ENCODE measurements at places on chromosomes 1 and 21. TPM values are rescaled to one million over a fixed set of nuclear protein-coding genes. Genes with fewer than 3 reads are reported as not detected.

Gene IL6R
- total RNA-seq, result 0.66 TPM

GRCh38 chr1:214603819-214604252 is 841 bp downstream of the CENPF start:
- peaks cover 24% of the 10 kb centered on the region for H3K4me1 ChIP-seq
- no peak for DNase-seq
- H3K27me3 ChIP-seq, result no peaks in the 10 kb centered on the region
- peak overlapping the region; percentile 92 for H3K4me3 ChIP-seq

GRCh38 chr1:33232716-33233115 is 23.6 kb upstream of the ZNF362 start:
- no peaks in the 10 kb centered on the region for H3K36me3 ChIP-seq
- peaks cover 17% of the 10 kb centered on the region for H3K4me1 ChIP-seq
- H3K4me3 ChIP-seq, result no peak overlapping the region
- no peak for DNase-seq

Gene URB1
- 17.5 TPM for total RNA-seq

Gene TLR5
- 0.80 TPM for total RNA-seq

Gene GNG4
- total RNA-seq, result 4.7 TPM

DNA sequence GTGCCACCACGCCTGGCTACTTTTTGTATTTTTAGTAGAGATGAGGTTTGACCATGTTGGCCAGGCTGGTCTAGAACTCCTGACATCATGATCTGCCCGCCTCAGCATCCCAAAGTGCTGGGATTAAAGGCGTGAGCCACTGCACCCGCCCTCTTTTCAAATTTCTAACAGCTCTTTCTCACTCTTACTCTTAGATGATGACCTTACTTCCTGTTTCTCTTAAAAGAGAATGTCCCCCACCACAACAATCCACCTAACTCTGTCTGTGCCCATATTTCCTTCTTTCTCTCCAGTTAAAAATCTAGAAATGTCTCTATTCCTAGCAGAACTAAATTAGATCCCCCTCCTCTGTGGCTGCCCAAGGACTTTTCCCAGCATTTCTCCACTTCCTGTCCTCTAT is 46.6 kb upstream of the RGS2 start:
- no peak overlapping the region for H3K4me3 ChIP-seq
- DNase-seq, result no peak
- peak overlapping the region; percentile 1 for H3K27ac ChIP-seq
- H3K36me3 ChIP-seq, result peaks cover 1% of the 10 kb centered on the region
- H3K4me1 ChIP-seq, result peaks cover 10% of the 10 kb centered on the region

- H3K36me3 ChIP-seq, result peaks cover 3% of the 10 kb centered on the region
- peaks cover 30% of the 10 kb centered on the region for H3K4me1 ChIP-seq
- no peak overlapping the region for H3K4me3 ChIP-seq
- H3K27ac ChIP-seq, result no peak overlapping the region
These were observed 110.1 kb upstream of the RUNX3 start for GRCh38 chr1:25040122-25040685.

DNA sequence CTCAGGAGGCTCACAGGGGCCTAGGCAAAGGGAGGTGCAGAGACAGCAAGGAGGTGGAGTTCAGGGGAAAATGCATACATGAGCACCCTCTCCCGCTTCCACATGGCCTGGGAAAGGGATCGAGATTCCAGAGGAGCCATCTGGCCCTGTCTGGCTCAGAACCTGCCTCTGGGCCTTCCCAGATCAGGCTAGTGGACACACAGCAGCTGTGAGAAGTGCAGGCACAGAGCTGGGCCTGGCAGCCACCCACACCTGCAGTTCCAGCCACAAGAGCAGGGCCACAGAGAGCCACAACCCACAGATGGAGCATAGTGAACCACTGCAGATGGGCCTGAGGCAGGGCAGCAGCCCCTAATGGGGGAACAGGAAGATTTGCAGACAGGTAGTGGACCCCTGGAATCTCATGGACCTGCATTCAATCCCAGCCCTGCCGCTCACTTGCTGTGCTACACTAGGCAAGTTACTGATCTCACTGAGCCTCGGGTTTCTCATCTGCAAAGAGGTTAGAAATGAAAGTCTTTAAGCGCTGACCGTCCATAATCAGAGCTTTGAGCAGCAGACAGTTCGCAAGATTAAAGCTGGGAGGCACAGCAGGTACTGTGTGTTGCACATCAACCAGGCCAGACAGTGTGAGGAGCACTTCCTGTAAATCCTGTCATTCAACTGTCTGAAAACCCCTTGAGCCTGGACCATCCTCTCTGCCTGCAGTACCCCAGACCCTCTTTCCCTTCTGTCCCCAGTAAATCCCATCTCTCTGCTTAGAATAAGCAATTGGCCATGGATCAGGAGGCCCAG is 58.0 kb downstream of the MATN1 start:
- H3K4me1 ChIP-seq, result no peaks in the 10 kb centered on the region
- H3K36me3 ChIP-seq, result no peaks in the 10 kb centered on the region
- no peak overlapping the region for H3K4me3 ChIP-seq
- H3K27me3 ChIP-seq, result no peaks in the 10 kb centered on the region
- H3K27ac ChIP-seq, result no peak overlapping the region

Gene OR2M2
- total RNA-seq, result not detected

- peaks cover 14% of the 10 kb centered on the region for H3K36me3 ChIP-seq
- H3K27ac ChIP-seq, result no peak overlapping the region
- no peaks in the 10 kb centered on the region for H3K27me3 ChIP-seq
- DNase-seq, result no peak
These were observed 22.9 kb downstream of the DYRK1A start for GRCh38 chr21:37389456-37389855.

DNA sequence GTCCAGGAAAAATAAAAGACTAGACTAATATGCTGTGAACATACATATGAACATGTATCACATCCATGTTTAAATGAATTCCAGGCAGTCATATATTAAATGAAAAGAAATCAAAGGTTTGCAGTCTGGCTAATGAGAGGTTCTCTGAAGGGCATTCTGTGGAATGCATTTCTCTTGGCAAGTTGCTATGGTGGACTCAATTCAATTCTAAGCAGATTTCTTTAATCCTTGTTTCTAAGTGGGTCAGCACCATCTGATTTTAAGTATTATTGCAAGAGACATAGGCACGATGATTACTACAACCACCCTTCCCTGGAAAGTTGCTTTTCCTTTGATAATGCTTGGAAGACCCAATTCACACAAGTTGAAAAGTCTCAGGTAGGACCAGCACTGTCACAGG is 23.9 kb upstream of the ABCA4 start:
- no peaks in the 10 kb centered on the region for H3K36me3 ChIP-seq
- no peak overlapping the region for H3K4me3 ChIP-seq
- H3K27me3 ChIP-seq, result peaks cover 6% of the 10 kb centered on the region
- no peaks in the 10 kb centered on the region for H3K4me1 ChIP-seq
- no peak for DNase-seq

- peaks cover 10% of the 10 kb centered on the region for H3K4me1 ChIP-seq
- no peak for DNase-seq
- no peaks in the 10 kb centered on the region for H3K27me3 ChIP-seq
- H3K36me3 ChIP-seq, result peaks cover 43% of the 10 kb centered on the region
These were observed 7.7 kb upstream of the SYNJ1 start for GRCh38 chr21:32735524-32735923.

GRCh38 chr1:219580009-219580676 is 32.8 kb downstream of the ZC3H11B start:
- DNase-seq, result no peak
- no peak overlapping the region for H3K27ac ChIP-seq
- no peaks in the 10 kb centered on the region for H3K27me3 ChIP-seq
- H3K4me3 ChIP-seq, result no peak overlapping the region

GRCh38 chr1:151584278-151584677 is 27.6 kb upstream of the SNX27 start:
- no peak for DNase-seq
- H3K4me3 ChIP-seq, result no peak overlapping the region
- H3K4me1 ChIP-seq, result peaks cover 1% of the 10 kb centered on the region
- no peak overlapping the region for H3K27ac ChIP-seq

DNA sequence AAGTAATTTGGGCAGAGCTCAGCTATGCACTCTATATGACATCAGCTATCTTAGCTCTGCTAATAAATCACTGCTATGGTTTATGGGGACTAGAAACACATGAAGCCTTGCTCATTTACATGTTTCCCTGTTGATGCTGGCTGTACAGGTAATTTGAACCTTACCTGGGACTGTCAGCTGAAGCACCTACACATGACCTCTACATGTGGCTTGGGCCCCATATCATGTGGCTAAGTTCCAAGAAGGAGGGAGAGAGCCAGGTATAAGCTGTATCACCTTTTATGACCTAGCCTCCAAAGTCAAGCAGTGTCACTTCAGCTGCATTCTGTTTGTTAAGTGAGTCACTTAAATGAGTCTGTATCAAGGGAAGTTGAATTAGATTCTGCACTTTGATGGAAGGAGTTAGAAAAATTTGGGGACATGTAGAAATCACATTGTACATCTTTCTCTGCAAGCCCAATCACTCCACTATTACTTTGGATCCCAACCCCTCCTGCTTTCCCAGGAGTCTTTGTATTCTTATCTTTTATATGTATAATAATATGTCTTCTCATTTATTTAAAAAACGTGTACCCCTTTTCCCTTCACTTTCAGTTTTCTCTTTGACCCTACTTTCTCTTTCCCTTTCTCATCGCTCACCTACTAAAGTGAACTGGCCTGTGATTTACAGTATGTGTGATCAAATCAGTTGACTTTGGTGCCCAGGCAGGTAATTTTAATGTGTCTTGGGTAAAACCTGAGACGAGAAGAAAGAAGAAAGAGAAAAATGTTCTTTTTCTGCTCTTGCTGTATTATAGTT is 53.4 kb upstream of the PRKACB start:
- peak overlapping the region; percentile 72 for H3K4me3 ChIP-seq
- peak overlapping the region; percentile 86 for H3K27ac ChIP-seq

DNA sequence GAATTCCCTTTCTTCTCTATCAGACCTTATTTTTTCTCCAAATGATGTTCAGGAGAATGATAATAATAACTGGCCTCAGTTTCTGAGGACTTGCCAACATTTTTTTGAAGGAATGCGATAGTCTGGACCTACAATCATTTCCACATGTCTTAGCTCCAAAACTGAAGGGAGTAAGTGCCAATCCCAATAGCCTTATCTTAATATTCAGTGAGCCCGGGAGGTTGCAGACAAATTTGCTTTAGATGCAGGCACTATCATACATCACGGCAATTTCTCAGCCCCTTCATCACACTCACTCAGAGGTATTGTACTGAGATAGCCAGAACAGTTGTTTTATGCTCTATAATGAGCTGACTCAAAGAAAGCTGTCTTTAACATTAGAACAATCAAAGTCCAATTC is 796.9 kb downstream of the ADGRL2 start:
- no peaks in the 10 kb centered on the region for H3K27me3 ChIP-seq
- peaks cover 2% of the 10 kb centered on the region for H3K4me1 ChIP-seq
- H3K36me3 ChIP-seq, result no peaks in the 10 kb centered on the region
- no peak for DNase-seq
- H3K4me3 ChIP-seq, result no peak overlapping the region

DNA sequence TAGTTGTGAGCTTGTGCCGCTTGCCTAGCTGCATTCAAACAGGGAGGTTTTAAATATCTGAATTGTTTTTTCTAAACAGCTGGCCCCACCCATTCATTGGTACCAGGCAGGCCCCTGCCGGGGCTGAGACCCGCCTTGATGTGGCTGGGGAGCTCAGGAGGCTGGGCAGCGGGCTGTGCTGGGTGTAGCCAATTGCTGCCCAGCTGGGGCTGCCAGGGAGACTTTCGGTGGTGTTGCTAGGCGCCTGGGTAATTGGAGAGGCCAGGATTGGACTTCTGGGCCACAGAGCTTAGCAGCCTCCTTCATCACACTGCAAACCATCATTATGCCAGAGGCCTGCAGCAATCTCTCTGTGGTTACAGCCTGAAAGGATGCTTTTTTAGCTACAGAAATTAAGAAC is 12.2 kb downstream of the RHBDL2 start:
- DNase-seq, result no peak
- H3K27me3 ChIP-seq, result no peaks in the 10 kb centered on the region
- H3K27ac ChIP-seq, result no peak overlapping the region
- H3K4me1 ChIP-seq, result peaks cover 17% of the 10 kb centered on the region

GRCh38 chr1:210830034-210831028 is 303.6 kb downstream of the KCNH1 start:
- no peak overlapping the region for H3K27ac ChIP-seq
- no peaks in the 10 kb centered on the region for H3K36me3 ChIP-seq
- DNase-seq, result no peak
- H3K27me3 ChIP-seq, result peaks cover 3% of the 10 kb centered on the region

Gene LENEP
- 1.2 TPM for total RNA-seq

Gene RPTN
- not detected for total RNA-seq

Gene VWA5B1
- not detected for total RNA-seq

Gene TNFSF4
- total RNA-seq, result 17.5 TPM

Gene CD1E
- not detected for total RNA-seq

DNA sequence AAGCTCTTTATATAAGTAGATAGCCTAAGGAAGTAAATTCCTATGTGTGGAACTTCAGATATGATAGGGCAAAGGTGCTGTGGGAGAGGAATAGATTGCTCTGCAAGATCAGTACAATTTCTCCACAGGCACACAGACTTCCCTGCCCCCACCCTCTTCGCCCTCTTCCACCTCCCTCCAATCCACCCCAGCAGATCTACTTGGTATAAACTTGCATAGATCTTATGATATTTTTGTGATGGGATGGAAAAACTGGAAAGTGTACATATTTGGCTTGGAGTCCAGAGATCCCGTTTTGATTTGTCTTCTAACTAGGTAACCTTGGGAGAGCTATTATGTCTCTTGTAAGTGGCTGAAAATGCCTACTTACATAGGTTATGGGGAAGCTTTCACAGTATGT is 586.3 kb upstream of the USP24 start:
- no peak overlapping the region for H3K27ac ChIP-seq
- no peaks in the 10 kb centered on the region for H3K36me3 ChIP-seq
- DNase-seq, result no peak
- no peaks in the 10 kb centered on the region for H3K27me3 ChIP-seq

GRCh38 chr1:223326776-223327175 is 37.2 kb downstream of the SUSD4 start:
- no peak for DNase-seq
- H3K27ac ChIP-seq, result no peak overlapping the region
- H3K4me3 ChIP-seq, result no peak overlapping the region
- no peaks in the 10 kb centered on the region for H3K36me3 ChIP-seq
- H3K27me3 ChIP-seq, result peaks cover 5% of the 10 kb centered on the region
